Adipocyte (in vitro differentiated cells): ENCODE measurements at places on chromosomes 1 and 21.

DNA sequence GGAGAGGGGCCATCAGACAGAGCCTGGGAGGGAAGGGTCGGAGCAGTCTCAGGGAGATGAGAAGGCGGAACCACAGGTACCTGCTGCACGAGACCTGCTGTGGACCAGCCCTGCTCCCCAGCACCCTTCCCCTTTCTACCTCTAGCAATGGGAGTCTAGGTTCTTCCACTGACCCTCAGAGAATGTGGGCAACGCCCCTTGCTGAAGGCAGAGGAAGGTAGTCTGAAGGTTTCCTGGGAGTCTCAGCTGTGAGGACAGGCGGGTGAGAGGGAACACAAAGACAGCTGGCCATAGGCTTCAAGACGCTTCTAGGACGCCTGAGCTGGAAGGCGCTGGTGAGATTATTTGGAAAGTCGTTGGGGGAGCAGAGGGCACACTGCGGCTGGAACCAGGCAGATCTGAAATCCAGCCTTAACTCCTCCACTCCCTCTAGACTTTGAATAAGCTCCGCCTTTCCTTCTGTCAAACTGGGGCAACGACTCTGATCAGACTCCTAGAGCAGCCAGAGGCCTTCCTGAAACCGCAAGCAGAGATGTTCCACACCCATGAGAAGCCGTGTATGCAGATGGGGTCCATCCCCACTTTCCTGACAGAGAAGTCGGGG lies 18.1 kb downstream of the SLC45A3 start:
- no peak for DNase-seq

DNA sequence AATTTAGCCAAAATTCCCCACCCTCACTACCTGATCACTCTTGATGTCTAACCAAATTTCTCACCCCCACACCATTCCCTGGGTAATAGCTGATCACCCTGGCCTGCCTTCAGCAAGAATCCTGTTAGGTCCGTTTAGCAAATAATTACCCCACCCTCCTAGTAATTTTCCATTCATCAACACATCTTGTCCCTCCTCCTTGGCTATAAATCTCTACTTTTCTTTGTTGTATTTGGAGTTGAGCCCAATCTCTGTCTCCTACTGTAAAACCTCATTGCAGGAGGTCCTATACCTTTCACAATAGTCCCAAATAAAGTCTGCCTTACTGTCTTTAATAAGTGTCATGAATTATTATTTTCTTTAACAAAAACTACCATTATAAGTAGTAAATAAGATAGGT lies 6.9 kb upstream of the PRKAA2 start:
- no peak for DNase-seq

DNA sequence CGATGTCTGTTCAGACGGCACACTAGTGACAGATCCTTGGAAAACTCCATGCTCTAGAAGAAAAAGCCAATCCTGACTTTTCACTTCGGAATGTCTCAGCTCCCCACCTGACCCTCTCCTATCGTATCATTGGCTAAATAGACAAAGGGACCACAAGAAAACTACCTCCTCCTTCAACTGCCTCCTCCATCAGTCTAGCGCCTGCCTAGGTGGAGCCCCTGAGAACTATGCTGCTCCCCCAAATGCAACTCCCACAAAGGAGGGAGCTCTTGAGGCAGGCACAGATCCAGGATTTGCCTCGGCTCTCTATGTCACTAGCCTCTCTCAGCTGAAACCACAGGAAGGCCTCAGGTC lies 148.4 kb downstream of the TOMM20 start:
- DNase-seq: no peak

DNA sequence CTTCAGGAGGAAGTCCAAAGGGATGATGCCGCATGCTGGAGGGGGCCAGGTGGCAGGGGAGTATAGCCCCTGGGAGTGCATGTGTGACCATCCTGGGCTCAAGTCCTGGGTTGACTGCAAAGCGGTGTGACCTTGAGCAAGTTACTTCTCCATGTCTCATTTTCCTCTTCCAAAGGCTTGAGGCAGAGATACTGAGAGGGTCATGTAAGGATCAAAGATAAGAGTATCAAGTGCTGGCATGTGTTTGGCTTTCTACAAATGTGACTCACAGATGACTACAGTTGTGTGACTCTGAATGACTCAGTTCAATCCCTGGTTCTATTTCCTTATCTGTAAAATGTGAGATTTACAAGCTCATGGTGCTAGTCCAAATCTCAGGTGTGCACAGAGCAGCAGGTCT lies 26.1 kb downstream of the PROK1 start:
- peak; percentile 25 for DNase-seq

DNA sequence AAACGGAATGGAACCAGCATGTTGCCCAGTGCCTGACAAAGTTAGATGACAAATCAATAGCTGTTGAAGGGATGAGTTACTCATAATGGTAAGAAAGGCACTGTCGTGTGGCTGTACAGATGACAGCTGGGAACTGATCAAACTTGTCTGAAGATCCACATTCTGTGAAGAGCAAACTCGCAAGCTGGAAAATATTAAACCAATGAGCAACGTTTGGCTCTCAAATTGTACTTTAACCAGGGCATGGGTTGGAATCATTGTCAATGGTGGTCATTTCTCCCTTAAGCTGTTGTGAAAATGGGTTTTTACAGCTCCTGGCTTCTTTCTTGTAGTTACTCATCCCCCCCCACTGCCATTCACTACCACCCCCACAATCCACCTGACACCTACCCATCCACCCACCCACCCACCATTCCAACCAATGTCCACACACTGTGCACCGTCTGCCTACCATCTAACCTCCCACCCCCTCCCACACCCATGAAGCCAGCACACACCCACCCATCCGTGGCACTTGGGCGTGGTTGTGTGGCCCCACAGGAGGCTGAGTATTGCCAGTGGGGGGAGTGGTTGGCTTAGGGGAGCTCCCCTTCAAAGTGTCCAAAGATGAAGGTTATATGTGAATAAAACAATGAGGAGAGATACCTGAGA lies 46.7 kb downstream of the CLDN14 start:
- DNase-seq: no peak

DNA sequence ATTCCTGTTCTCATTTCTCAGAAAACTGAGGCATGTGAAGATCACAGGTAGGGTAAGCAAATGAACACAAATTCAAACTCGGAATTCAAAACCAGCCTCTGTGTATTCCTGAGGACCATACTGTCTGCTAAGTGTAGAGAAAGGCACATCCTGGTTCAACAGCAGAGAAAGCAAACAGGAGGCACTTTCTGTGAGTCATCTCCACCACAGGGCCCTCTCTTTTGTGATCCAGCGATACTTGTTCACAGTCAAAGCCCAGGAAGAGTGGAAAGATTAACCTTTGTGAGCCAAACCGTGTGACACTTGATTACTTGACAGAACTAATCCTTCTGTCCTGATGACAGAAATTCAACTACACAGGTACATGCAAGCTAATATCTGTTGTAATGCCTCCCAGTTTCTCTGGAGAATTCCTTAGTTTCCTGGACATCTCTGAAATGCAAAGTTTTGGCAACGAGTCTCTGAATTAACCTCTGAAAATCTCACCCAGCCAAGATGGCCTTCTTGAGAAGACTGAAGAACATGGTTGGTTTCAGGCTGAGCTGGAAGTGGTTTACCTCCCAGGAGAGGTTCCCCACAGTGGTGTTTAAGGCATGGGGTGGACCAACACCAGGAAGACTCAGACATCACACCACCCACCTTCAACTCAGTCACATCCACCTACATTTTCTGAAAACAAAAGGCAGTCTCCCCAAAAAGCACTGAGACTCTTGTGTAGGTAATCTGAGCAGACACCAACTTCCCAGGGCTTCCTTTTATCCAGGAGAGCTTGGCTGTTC lies 98.2 kb upstream of the ERG start:
- DNase-seq: no peak
